ENCODE measurements at places on chromosomes 11 and 22. TPM values are rescaled to one million over a fixed set of nuclear protein-coding genes. Genes with fewer than 3 reads are reported as not detected.

DNA sequence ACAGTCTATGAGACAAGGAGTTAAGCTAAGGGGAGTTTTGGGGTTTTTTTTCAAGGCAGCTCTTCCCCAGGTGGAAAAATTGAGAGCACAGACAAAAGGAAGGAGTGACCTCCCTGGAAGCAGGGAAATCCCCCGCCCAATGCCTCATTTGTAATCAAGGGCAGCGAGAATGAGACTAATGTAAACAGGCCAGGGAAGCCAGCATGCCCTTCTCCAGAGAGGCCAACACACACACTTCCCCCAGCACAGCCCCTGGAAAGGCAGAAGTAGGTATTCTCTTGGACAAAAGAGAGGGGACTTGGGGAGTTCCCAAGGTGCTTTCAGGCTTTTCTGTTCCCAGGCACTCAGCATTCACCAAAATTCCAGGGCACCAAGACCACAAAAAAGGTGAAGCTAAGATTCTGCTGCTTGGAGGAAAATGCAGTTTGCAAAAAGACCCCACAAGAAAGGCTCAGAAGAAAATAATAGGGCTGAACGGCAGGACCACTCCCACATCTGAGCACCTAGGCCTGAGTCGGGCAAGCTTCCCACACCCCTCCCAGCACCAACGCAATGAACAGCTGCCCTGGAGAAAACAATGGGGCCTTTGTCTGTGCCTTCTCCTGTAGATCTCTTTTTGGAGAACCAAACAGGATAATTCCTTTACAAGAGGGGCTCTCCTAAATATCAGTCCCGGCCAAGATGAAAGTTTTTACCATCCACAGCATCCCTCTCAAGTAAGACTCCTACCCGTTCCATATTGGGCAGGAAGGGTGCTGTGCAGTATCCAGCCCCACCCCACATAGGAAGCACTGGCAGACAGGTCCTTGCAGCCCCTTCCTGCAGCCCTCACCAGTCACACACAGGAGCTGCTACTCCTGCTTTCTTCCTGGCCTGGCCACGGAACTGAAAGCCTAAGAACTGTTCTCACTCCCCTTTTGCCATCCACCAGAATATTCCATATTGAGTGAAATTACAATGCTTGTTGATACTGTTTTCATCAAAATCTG lies 70.7 kb upstream of the AKIP1 start:
- no peak for DNase-seq

GRCh38 chr22:28332410-28332809 lies 347.2 kb downstream of the TTC28 start:
- no peak for DNase-seq

DNA sequence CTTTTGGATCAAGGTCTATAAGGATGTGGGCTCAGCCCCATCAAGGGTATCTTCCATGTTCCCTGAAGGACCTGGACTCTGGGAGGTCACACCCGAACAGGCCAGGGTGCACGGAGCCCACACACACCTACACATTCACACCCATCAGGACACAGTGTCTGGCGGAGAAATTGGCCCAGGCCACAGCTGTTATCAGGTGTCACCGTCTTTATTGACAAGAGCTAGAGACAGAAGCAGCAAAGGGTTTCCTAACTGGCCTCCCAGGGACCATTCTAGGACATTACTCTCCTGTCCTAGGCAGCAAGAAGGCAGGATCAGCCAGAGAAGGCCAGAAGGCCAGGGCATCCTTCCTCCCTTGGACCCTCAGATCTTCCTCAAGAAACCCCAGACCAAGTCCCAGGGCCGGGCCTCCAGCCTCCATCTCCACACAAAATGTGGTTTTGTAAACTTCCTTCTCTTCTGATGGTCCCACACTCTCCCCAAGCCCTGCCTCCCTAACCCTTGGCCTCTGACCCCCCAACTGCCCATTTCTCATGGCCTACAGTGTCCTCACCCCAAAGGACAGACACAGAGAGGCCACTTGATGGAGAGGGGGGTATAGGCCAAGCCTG lies 8.1 kb downstream of the SSTR3 start:
- no peak for DNase-seq

DNA sequence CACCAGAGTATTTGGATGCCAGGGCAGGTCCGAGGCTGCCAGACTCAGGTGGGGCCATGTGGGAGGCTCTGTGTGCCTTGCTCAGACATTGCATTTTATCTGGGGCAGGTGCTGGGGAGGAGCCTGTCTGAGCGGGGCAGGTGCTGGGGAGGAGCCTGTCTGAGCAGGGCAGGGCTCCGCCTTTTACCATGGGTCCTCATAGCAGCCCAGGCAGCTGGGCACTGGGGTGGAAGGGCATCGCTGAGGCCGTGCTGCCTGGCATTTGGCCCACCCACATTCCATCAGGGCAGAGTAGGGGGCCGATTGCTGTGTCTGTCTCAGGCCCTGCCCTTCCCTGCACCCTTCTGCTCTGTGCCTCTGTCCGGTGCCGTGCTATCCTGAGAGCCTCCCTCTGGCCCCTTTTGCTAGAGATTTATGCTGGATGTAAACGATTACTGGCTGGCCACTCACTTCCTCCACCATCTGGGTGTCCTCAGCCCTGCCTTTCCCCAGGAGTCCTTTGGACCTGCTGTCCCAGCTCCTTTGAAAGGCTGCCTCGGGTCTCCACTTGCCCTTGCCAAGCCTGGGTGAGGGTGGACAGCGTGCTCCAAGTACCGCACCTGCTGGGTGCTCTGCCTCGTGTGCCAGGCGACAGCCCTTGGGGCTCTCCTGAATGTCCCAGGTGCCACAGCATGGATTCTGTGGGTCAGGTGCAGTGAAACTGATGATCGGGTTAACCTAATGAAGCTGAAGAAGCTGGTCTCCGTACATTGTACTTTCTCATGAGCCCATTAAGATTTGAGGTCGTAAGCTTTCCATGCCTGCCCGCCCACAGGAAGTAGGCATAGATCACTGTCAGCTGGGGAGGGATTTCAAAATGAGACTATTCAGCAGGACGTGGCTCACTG lies 281.6 kb downstream of the TBC1D22A start:
- no peak for DNase-seq

CHCHD10 gene
- 157 TPM for total RNA-seq

DNA sequence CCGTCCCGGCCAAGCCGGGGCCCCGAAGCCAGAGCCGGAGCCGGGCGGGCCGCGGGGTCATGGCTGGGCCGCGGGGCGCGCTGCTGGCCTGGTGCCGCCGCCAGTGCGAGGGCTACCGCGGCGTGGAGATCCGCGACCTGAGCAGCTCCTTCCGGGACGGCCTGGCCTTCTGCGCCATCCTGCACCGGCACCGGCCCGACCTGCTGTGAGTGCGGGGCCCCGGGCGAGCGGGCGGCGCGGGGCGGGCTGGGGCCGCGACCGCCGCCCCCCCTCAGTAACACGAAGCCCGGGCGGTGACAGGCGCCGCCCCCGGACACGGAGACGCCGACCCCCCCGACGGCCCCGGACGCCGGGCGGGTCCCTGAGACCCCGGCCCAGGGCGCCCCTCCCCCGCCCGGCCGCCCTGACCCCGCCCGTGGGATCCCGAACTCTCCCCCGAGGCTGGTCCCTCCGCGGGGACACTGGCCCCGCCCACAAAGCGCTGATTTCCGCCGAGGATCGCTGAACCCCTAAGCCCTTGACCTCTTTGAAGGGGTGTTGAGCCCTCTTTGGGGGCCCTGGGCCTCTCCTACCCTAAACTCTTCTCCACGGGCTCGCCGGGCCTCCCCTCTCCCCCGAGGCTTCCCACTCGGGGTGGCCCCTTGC lies 389 bp downstream of the MICALL1 start:
- DNase-seq = no peak

DNA sequence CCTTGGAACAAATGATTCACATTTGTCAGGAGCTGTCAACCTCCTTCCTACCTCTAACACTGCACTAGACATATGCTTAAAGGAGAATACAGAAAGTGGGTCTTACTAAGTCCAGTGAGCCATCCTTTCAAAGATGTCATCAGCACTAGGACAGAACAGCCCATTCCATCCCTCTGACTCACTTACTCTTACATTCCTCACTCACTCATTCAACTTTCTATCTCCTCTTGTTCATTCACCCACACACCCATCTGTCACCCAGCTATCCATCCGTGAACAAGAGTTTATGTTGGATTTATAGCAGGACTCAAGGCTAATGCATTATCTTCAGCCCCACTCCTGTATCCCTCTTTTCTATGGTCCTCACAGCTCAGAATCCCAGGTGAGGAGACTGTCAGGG lies 9.1 kb downstream of the INSC start:
- DNase-seq = no peak

- DNase-seq = peak; percentile 48
These were observed 39.6 kb downstream of the PAMR1 start for GRCh38 chr11:35485656-35486322.

RCE1 gene
- total RNA-seq = 7.9 TPM

TYMP gene
- total RNA-seq = 10.7 TPM

TPST2 gene
- 62.6 TPM for total RNA-seq

GRCh38 chr11:64355078-64355940 lies 3.7 kb upstream of the RPS6KA4 start:
- DNase-seq = peak; percentile 75

- no peak for DNase-seq
These were observed 634.1 kb downstream of the TBC1D22A start for GRCh38 chr22:47396515-47396914.

DNA sequence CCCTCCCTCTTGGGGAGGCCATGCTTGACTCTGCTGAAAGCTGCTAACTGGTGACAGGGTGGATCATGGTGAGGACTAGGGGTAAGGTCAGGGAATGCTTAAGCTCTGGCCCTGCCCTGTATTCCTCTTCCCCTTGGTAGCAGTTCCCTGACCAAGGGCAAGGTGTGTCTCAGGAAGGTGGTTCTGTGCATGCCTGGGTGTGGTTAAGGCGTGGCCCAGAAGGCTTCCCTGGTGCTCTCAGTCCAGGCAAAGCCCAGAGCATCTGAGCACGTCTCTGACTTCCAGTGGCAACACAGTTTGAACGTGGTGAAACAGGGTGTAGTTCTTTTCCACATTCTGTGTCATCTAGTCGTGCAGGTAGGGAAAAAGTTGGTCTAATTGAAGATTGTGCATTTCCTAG lies 53.1 kb upstream of the HORMAD2 start:
- DNase-seq = no peak
